ENCODE measurements at places on chromosomes 1 and 21.
A peak's percentile ranks its signal among the peaks of the same experiment; 100 is the strongest.

DNA sequence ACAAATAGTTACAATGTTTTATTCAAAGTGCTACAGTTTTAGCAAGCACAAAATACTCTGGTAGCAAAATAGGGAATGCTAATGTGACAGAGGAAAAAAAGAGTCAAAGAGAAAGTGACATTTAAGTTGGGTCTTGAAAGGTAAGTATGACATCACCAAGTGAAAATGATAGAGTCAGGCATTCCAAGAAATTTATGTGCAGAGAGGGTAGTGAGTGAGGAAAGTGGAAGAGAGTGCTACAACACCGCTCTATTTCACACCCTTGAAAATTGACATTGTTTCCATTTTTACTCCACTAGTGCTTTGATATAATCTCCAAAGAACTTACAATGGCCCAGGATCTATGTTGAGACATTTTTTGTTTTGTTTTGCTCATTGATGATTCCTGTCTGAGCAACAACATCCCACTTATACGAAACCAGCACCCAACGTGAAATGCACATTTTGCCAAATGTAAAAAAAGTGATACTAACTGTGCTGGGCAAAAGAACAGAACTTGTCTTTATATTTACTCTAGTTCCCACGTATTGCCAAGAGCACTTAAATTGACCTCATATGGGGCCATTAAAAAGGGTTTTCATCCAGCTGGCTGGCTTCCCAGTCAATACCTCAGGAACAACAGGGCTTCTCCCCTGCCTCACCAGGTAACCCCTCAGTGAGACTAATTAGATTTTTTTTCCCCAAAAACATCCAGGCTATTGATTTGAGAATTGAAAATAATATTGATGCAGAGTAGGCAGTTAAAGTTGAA, 206.3 kb upstream of the NR5A2 start:
- DNase-seq: no peak

- no peak for DNase-seq
Measured at GRCh38 chr21:42925114-42925926, at the start of gene ERVH48-1. ERVH48-1 (minus strand) TSS chr21:42925630; CDS start chr21:42919006, 6,624 bp downstream.

- no peak for DNase-seq
Measured at GRCh38 chr1:155030899-155031298, 2.7 kb downstream of the DCST2 start.

- DNase-seq: no peak
Measured at GRCh38 chr1:150162862-150163706, 13.4 kb downstream of the PLEKHO1 start.

DNA sequence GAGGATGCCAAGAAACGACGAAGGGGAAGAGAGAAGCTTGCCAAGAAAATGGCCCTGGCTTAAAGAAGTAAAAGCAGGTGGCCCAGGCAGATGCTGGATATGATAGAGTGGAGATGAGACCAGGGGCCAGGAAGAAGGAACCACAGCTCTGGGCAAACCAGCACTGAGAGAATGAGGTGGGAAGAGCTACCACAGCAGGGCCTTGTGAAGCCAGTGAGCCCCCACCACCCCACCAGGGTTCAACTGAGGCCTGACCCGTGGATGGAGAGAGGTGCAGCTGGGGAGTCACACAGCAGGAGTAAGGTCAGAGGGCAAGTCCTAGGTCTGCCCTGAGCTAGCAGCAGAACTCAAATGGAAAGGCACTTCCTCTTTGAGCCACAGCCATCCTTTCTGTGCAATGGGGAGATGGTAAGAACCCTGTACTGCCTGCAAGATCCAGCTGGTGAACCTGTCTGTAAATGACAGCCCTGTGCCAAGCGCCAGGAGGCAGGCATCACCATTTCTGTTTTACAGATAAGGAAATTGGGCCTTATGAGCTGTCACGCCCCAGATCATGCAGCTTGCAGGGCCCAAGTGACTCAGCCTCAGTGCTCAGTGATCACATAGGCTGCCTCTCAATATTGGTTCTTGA, 8.5 kb downstream of the SH3BGRL3 start:
- DNase-seq: peak; percentile 45

DNA sequence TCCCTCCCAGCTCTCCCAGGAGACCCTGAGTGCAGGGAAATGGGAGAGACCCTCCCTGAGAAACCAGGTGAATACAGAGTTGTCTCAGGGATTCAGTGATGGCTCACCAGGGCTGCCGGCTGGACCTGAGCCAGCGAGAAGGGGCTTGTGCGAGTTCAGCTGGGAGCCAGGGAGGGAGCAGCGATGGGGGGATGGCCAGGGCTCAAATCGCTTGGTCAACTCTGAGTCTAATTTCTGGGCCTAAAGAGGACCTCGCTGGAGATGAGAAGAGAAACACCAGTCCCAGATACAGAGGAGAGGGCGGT, 6.5 kb downstream of the FCGR2A start:
- DNase-seq: no peak

GRCh38 chr1:9228609-9229008, 6.0 kb upstream of the H6PD start:
- DNase-seq: no peak

- no peak for DNase-seq
Measured at GRCh38 chr1:213371847-213372619, 321.0 kb downstream of the RPS6KC1 start.

DNA sequence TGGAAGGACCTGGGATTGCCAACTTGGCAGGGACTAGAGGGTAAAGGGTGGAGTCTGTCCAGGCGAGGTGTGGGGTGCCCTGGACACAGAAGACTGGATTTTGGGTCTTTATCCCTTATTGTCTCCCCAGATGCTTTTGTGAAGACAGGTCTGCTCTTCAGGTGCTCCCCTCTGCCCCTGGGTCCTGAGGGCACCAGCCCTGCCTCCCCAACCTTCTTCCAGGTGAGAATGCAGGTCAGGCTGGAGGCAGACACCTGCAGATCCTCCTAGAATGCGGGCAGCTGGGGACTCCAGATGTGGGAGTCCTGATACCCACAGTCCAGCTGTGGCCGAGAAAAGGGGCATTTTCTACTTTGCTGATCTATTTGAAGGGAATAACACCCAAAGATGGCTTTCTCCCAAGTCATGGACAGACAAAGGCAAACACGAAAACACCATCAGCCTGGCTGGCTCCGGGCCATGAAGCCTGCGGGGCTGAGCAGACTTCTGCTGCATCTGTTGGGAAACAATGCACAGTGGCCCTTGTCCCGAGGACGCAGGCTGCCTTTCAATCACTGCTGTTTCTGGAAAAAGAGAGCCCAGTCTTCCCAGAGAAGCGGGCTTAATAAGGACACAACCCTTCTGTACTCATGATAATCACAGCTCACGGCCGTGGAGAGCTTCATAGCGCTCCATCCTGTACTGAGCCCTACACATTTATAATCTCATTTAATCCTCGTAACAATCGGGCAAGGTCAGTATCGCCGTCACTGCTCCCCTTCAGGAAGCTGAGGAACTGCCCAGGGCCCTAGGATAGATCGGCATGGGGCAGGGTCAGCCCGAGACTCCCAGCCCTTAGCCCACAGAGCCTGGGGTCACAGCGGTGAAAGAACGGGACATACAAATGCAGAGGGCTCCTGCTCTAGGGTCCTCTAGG, 62.0 kb upstream of the ABCG1 start:
- no peak for DNase-seq

- no peak for DNase-seq
Measured at GRCh38 chr1:187680823-187681222, 852.1 kb downstream of the PLA2G4A start.

- no peak for DNase-seq
Measured at GRCh38 chr1:93296555-93297154, 49.1 kb upstream of the DR1 start.

DNA sequence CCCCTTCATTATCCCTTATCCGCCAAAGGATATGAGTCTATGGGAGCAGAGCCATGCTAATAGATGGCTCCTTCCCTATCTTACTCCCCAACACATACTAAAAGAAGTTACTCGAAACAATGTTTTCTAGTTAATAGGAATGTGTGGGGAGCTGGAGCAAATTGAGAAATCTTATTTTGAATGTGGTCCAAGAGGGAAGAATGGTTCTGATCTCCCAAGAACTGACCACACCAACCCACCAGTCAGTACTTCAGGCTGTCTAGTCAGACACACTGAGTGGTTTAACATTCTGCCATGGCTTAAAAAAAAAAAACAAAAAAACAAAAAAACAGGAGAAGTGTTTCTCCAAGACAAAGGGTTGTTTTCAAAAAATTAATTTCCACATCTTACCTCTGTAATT, 31.5 kb upstream of the DNASE2B start:
- DNase-seq: no peak

DNA sequence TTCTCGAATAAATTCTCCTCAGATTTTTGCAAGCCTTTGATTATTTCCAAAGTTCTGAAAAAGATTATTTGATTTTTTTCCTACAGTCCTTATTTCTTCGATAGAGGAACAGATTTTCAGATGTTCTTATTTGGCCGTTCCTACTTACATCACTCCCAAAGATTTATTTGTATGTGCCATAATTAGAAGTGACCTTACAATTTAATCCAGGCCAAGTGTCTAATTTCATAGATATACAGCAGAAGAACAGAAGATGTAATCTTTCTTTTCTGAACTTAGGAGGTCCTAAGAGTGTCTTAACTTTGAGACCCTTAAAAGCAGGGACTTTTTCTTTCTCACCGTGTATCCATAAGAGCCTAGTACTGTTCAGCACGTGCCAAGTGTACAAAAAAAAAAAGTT, 46.3 kb downstream of the MAP10 start:
- DNase-seq: no peak

- no peak for DNase-seq
Measured at GRCh38 chr21:41393876-41394465, 32.1 kb upstream of the MX1 start.

DNA sequence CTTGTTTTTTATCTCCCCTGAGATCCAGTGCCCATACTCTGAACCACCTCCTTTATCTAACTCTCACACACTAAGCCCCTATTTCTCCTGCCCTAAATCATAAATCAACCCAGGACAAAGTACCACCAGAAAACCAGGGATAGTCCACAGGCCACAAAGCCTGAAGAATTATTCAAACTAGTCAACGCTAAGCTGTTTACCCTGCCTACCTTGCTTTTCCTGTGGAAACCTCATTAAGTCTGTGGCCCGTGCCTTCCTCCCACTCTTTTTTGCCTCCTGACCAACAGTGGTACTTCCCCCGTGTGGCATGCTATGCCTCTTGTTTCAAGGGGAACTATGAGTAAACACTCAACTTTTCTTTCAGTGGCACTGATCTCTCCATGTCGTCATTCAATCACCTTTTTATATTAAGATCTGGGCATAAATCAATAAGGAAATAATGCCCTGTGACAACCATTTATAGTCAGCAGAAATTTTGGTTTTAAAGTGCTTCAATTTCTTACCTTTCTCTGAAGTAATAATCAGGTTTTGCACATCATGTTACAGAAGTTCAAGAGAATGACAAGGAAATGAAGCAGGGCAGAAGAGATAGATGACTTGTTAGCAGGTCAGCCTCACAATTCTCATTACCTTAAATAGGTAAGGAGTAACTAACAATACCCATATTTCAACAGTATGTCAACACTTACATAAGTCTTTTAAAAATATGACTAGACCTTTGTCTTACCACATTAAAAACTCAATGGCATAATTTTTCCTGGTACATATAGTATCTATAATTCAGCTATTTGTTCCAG, 32.1 kb downstream of the EYA3 start:
- DNase-seq: peak; percentile 10

- no peak for DNase-seq
Measured at GRCh38 chr1:914891-915280, 8.8 kb upstream of the SAMD11 start.

DNA sequence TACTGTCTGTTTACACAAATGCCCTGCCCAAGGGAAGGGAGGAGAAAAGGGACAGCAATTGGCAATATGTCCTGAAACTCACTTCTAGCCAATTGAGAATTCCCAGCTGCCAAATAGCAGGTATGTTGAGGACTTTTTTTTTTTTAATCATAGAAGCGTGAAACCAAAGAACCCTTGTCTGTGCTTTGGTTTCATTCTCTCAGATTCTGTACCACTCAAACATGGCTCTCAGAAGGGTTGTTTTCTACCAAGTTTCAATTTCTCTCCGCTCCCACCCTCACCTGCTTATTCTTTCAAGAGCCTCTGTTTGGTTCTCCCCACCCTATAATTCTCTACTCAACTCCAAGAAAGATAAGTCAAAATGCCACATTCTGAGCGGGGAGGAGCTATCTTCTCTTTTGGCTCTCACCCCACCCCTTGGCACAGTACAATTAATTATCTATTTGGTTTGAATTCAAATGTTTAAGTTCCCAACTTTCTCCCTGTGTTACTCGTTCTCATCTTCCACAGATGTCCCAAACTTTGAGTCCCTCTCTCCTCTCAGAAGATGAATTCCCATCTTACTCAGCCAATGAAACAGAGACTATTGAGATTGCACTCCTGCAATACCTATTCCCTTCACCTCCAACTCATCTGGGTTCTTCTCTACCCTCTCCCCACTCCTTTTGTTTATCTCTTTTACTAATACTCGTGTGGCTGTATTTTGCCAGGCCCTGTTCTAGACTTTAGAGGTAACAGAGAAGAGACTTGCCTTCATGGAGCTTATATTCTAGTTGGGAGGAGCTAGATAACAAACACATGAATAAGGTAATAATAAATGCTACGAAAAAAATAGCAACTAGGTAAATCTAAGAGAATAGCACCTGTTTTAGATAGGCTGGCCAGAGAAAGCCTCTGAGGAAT, 3.9 kb upstream of the TP53BP2 start:
- no peak for DNase-seq

- DNase-seq: no peak
Measured at GRCh38 chr1:41413748-41414281, 52.6 kb downstream of the FOXO6 start.

GRCh38 chr1:2344121-2344681, 47.2 kb downstream of the MORN1 start:
- no peak for DNase-seq

- no peak for DNase-seq
Measured at GRCh38 chr1:97571760-97572159, 349.1 kb downstream of the DPYD start.

DNA sequence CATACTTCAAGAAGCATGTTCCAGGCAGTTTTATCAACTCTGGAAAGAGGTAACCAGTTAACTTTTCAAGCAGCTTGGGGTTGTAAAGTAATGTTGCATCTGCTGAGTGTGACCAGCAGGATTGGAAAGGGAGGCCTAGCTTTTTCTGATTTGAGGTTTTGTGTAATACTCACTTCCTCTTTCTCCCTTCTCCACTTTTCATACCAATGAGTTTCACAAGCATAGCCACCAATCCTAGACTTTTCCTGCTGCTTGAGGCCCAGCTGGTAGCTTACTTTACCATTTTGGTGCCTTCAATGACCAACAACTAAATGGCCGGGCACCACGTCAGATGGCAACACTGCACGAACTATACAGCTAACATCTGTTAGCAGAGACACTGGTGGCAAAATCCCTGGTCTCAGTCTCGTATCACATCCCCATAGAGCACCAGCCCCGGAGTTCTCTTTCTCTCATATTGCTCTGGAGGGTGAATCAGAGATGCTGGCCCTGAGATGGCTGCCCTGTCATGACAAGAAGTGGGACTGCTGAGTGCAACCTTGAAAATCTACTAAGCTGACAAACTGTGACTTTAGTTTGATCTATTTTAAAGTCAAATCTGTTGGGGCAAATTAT, 14.8 kb upstream of the GPR88 start:
- no peak for DNase-seq

- no peak for DNase-seq
Measured at GRCh38 chr1:58933599-58933926, 149.7 kb upstream of the JUN start.
